ENCODE measurements at places on chromosomes 1 and 21.
A peak's percentile ranks its signal among the peaks of the same experiment; 100 is the strongest.

GRCh38 chr1:98323906-98324358 lies 337.6 kb upstream of the SNX7 start:
- peak; percentile 79 for DNase-seq

DNA sequence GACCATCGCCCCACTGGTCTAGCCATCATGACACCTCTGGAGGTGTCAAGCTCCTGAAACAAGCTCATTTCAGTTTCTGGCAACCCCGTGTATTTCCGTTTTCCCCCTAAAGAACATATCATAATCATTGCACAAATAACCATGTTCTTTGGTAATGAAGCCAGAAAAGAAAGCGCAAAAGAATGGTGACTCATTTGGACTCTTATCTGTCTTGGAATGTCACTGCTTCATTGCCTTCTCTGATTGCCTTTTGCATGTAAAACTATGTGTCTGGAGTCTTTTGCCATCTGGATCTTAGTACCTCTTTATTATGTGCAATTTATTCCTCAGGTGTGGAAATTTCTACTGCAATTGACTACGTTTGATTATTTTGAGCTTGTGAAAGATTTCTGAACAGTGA lies 110.5 kb downstream of the COLGALT2 start:
- no peak for DNase-seq

- DNase-seq: no peak
Measured at GRCh38 chr1:3948344-3948743, 48.3 kb upstream of the C1orf174 start.

GRCh38 chr1:82273816-82274215 lies 473.1 kb downstream of the ADGRL2 start:
- no peak for DNase-seq

DNA sequence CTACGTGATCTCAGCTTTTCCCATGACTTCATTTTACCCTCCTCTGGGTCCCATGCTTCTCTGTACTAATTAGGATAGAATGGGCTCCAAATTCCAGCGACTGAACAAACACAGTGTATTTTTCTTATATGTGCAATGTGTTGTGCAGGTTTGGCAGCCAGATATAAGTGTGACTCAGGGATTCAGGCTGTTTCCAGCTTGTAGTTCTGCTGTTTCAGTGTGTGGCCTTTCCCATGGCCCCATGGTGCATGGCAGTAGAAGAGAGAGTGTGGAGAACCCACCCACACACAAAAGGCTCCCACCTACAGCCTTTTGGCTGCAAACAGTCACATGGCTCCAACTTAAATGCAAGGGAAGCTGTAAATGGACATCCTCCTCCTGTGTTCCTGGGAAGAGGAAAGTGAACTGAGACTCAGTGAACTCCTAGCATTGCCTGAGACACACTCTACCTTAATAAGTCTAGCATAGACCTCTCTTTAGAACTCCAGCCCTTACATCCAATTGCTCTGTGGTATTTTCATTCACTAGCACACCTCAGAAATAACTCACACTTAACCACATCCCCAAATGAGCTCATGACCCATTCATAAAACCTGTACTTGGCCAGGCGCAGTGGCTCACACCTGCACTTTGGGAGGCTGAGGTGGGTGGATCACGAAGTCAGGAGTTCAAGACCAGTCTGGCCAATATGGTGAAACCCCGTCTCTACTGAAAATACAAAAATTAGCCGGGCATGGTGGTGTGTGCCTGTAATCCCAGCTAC lies 58.7 kb downstream of the KIAA0040 start:
- DNase-seq: no peak

- no peak for DNase-seq
Measured at GRCh38 chr21:41482301-41482700, 25.7 kb downstream of the TMPRSS2 start.

DNA sequence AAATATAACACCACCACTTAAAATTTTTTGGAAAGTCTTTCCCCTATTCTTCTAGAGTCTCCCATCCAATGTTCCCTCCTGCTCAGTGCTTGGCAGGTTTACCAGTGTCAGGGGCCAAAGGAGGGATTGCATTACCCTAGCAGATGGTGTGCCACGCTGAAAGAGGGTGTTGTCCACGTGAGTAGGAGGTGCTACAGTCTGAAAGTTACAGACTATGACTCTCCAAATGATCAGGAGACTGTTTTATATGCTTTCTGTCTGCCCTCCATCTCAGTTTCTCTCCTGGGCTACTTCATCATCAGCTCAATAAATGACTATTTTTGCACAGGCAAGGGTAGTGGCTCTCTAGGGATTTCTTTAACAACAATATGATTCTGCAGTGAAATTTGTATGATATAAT lies 31.3 kb upstream of the ANGPTL7 start:
- peak; percentile 70 for DNase-seq

GRCh38 chr1:33656467-33657005 lies 184.1 kb downstream of the ZSCAN20 start:
- no peak for DNase-seq

GRCh38 chr1:211932231-211932932 lies 101.8 kb upstream of the LPGAT1 start:
- DNase-seq: no peak

DNA sequence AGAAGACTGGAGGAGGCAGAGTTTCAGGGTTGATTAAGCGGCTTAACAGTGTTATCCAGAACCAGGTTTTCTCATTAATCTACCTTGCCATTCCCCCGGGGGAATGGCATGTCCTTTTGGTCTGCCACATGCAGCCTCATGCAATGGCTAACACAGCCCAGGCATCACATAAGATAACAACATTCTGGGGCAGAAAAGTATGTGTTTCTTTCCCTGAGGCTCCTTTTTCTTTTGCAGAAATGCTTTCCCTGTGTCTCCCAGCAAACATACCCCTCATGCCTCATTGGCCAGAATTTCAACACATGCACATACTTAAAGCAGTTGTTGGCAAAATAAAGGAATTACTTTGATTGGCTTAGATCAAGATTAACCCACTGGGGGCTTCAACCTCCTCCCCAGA lies 98.6 kb downstream of the OMA1 start:
- DNase-seq: peak; percentile 31

DNA sequence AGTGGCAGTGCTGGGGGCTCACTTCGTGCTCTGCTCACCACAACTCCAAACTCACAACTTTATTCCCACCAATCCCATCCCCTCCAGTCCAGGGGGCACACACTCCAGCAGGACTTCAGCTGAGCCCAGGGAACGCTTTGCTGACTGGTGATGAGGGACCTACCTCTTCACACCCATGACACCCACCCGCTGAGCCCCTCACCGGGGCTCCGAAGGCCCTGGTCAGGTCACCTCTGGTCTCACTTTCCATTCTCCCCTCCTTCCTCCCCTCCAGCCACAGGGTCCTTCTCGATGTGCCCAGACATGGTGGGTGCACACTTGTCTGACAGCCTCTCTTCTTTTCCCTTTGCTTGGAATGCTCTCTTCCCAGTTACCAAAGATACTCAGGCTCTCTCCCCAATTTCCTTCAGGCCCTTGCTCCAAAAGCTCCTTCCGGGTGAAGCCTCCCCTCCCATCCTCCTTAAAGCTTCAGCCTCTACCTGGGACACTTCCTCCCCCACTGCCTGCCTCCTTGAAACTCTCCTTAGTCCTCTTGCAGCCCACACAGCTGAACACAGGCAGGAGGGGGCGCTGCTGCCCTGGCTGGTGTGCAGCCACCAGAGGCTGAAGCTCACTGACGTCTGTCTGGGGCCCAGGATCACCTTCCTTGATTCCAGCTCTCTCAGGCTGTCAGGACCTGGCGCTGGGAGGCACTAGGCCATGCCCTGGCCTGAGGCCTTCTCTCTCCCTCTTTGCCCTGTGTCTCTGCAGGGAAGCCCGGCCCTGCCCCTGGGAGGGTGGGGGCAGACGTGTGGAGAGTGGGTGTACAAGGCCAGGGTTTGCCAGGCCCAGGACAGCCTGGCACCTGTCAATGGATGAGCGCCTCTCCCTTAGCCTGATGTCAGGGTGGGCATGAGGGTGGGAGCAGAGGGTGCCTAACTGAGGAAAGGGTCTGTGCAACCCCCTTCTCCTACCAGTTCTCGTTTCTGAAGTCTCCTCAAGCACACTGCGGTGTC lies 1.6 kb downstream of the KCNE1 start:
- peak; percentile 87 for DNase-seq

GRCh38 chr21:23936224-23936623 lies 1671.1 kb downstream of the MRPL39 start:
- DNase-seq: no peak

Measured in AG20443 (cell line).